ENCODE measurements at places on chromosomes 5 and 9.

- ATAC-seq = peak; percentile 90
Measured at GRCh38 chr5:158751961-158752655, 347.6 kb downstream of the EBF1 start.

- no peak for ATAC-seq
Measured at GRCh38 chr5:39178171-39178570, 41.2 kb downstream of the FYB1 start.

DNA sequence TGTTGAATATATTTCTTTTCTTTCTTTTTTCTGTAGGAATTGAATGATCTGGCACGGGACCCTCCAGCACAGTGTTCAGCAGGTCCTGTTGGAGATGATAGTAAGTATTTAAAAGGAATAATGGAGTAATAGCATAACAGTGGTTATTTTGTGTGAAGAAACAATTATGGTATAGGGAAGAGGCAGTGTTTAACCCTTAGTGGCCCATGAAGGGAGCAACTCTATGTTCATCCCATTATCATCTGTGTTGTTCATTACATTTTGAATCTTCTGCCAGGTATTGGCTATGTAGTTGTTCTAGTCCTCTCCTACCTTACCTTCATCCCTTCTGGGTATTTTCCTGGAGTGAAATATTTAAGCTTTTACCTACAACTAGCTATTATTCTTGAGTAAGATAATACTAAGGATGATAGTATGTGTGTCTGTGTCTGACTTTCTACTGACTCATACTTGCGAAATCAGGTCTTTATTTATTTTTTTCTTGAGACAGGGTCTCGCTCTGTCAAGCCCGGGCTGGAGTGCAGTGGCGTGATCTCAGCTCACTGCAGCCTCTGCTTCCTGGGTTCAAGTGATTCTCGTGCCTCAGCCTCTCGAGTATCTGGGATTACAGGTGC, 39.3 kb downstream of the UBE2D2 start:
- ATAC-seq = no peak

GRCh38 chr5:109671136-109671535, 18.6 kb upstream of the MAN2A1 start:
- no peak for ATAC-seq

DNA sequence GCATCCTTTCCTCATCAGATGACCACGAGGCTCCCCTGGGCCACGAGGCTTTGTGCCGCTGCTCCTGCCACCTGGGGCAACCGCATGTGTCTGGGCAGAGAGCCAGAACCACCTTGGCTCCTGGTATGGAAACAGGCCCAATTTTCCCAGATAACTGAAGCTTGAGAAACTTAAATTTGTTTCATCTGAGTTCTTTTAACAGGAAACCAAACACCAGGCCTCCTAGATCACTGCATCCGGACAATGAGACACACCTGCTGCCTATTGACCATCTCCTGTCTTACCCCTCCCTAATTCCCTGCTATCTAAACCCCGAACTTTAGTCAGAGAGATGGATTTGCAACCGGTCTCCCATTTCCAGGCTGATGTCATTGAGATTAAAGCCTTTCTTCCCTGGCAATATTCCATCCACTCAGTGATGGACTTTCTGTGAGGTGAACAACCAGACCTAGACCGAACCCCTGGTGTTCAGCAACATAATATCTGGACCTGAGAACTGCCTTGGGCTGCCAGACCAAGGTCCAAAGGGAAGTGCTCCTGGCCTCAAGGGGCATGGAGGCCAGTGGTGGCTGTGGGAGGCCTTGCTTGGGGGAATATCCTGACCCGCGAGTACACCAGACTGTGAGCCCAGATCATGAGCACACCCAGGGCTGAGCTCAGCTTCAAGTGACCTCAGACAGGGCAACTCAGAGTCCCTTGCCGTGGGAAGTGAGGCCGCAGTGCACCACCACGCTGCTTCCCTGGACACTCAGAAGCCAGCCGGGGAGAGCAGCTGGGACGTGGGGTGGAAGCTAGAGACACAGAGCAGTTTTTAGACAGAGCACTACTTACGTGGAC, 199.7 kb downstream of the HSPA4 start:
- ATAC-seq = no peak

Data from stimulated activated memory B cell treated with anti-CD40 and anti-IgM and Interleukin-4, amounts not matched to agents 10 μg/mL and 1 μg/mL and 100 μg/mL, for 72 hours (primary cell).